ENCODE measurements at places on chromosomes 2 and 18. TPM values are rescaled to one million over a fixed set of nuclear protein-coding genes. Genes with fewer than 3 reads are reported as not detected.

DNA sequence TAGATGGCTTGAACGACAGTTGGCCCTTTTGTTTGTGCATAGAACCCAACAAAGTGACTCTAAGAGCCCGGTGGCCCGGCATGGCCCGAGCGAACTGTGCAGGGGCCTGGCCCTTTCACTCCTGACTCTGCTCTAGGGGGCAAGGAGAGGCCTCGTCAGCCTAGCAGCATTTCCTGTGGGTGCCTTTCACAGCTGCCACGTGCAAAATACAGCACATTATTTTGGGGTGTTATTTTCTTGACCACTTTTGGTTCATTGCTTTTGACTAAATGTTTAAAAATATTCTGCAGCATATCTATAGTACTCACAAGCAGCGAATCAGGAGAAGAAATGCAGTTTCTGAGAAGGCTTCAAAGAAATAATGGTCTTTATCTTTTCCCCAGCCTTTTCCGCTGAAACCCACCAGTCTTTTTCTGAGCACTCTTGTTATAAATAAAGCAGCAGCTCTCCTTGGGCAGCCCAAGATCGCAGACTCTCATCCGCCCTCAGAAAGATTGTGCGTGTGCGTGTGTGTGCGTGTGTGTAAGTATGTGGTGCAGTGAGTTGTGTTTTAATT is 31.3 kb downstream of the DGKD start:
- DNase-seq, result peak; percentile 20

DNA sequence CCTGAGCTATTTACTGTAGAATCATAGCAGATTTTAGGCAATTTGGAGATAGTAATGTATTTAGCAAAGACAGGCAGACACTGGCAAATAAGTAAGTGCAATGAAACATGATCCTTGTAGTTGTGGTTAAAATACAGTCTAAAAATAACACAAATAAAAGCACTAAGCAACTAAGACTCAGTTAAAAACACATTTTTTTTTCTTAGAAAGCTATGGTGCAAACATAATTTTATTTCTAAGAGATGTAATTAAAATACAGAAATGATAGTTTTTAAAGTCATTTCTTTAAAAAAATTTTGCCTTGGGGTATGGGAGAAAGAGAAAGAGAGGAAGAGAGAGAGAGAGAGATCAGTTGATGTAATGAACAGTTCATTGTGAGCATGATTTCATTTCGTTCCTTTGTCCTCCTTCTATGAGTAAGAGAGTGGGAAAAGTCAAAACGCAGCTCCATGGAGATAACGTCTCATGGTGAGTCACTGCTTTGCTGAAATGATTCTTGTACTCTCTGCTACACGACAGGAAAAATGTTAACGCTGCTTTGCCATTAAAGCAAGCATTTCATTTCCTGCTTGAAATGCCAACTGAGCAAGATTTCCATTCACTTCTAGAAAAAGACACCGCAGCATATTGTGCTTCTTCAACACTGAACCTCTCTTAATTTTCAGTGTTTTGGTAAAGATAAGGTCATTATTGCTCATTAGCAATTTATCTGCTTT is 61.3 kb upstream of the PGAP1 start:
- DNase-seq, result peak; percentile 77

SLC16A14 gene
- total RNA-seq, result 0.23 TPM

GRCh38 chr2:134282629-134283400 is 28.9 kb downstream of the MGAT5 start:
- DNase-seq, result no peak

GRCh38 chr2:216118474-216118873 is 9.3 kb downstream of the XRCC5 start:
- no peak for DNase-seq

GULP1 gene
- 9.2 TPM for total RNA-seq

CCDC68 gene
- 1.1 TPM for total RNA-seq

ALPG gene
- total RNA-seq, result not detected

GKN2 gene
- total RNA-seq, result not detected

DNA sequence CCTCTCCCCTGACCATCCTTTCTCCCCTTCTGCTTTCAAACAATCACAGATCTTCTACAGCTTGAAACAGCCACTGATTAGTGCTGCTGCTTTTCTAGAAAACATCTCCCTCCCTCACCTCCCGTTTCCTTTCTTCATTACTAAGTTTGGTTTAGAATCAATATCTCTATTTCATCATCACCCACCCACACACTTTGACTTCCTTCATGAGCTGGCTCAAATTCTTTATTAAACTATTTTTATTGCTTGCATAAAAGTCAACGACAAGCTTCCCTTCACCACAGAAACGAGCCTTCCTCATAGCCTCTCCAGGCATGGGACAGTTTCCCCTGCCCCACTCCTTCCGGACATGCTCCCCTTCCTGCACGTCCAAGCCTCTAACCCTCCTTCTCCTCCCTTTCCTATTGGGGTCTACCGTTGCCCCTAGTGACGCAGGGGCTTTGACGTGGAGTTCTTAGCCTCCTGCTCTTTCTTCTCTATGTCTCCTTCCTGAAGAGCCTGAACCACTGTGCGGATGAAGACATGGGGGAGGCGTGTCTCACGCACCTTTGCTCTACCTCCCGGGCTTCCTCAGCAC is 172.0 kb downstream of the AFF3 start:
- DNase-seq, result no peak

- peak; percentile 54 for DNase-seq
Measured at GRCh38 chr18:63073481-63073880, 246.1 kb downstream of the BCL2 start.

GRCh38 chr2:38149531-38149930 is 73.6 kb upstream of the CYP1B1 start:
- no peak for DNase-seq

DNA sequence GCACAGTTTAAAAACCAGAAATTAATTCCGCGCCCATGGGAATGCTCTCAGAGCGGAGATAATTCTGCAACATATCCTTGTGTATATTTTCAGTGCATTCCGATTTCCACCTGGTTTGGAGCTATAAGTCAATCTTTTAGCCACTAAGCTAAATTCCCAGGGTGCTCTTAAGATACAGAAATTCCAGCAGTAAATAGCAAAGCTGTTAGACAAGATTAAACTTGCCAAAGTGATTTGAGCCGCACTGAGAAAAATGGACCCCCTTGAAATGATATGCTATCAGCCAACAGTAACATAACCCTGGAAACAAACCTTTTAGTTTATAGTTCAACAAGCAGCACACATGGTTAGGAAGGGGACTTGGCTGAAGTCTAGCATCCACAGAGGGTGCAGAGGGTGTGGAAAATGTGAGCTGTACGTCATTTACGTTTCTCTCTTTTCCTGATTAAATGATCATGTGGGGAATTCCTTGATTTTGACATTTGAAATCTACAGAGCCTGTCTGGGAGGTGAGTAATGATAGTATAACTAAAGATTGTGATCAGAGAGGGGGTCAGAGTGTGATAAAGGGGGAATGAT is 99.8 kb upstream of the COPS8 start:
- no peak for DNase-seq

DNA sequence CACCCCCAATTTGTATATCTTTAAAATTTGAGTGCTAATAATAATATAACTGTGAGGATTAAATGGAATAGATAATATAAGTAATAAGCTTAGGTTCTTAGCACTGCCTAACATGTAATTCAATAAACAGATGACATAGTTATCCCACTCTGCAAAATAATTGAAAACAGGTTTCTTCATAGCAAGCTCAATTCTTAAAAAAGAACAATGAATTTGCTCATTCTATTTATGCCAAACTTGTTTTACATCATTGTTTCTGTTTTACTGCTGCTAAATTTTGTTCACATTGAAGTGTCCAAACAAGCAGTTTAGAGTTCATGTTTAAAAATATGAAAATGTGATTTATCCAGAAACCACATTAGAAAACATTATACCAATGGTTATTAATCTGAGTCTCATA is 217.0 kb downstream of the MBD5 start:
- no peak for DNase-seq

GRCh38 chr2:135037831-135038230 is 9.4 kb downstream of the MAP3K19 start:
- no peak for DNase-seq

DNA sequence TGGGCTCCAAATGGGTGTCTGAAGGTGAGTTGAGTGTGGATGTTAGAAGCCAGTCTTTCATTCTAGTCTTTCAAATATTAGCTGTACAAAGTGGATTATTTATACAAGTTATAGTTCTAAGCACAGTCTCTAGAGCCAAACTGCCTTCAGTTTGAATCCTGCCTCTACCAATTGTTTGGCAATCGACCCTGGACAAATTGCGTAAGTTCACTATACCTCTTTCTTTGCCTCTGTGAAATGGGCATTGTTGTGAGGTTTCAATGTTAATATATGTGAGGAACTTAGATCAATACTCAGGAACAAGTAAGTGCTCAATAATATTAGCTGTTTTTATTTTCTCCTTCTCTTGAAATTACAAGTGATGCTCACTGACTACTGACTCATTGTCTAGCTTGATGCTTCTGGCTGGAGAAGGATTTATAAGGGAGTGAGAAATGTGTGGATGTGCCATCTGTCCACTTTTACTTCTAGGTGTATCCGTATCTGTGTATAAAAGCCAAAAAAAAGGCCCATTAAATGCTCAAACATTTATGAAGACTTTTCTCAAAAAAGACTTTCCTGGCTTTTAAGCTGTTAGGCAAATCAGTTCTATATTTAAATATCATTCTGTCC is 48.1 kb upstream of the RAPH1 start:
- no peak for DNase-seq
